ENCODE measurements at places on chromosomes 5 and 9. TPM values are rescaled to one million over a fixed set of nuclear protein-coding genes. Genes with fewer than 3 reads are reported as not detected.
A peak's percentile ranks its signal among the peaks of the same experiment; 100 is the strongest.

PRUNE2 gene
- total RNA-seq, result 80.0 TPM

CSNK1G3 gene
- total RNA-seq, result 91.2 TPM

DNA sequence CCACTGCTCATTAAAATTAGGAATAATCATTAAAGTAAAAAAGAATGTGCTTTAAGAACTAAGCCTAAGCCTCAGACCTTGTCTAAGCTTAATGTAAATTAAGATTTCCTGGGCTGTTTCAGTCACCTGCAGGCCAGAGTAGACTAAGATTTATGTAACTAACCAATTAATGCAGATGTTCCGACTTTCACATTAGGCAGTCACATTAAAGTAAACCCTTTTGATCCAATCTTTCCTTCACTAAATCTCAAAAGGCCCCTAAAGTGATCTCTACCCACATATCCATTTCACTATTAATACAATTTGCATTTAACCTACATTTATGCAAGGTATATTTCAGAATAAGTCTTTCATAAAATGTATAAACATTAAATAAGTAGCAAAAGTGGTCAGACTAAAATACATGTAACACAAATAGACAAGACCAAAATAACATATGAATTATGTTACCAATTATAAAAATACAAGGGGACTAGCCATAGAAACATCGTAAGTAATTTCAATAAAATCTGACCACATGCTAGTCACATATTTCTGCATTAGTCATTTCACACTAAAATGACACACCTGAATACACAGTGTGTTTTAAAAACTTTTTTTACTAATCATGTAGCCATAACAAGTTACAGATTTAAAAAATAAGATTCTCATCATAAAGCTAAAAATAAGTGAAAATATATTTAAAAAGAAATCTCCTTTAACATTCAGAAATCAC, 7.7 kb downstream of the NR3C1 start:
- peak; percentile 34 for DNase-seq

- DNase-seq, result no peak
Observed at GRCh38 chr9:6640268-6641051, 5.1 kb downstream of the GLDC start.

DNA sequence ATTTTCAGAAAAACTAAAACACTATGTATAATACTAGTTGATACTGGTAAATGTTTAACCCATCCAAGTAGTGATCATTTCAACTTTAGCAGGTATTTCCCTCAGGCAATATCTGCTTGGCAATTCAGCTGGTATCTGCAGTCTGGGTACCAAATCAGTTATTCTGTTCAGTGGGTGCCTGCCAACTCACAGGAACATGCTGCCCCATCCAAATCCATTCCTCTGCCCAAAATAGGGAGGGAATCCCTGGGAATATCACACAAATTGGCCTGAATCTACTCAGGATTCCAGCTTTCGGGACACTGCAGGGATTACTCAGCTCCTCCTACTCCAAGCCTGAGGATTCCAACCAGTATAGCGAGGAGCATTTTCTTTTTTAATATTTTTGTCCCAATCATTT, 61.7 kb upstream of the PDE4D start:
- no peak for DNase-seq

Measured in osteoblast (primary cell).